ENCODE measurements at places on chromosomes 4 and X.

GRCh38 chrX:115616943-115617563 lies 56.1 kb downstream of the PLS3 start:
- DNase-seq = peak; percentile 81

- no peak for DNase-seq
Measured at GRCh38 chrX:130830599-130831346, 72.2 kb downstream of the ENOX2 start.

GRCh38 chrX:35104626-35105025 lies 162.0 kb downstream of the FAM47B start:
- no peak for DNase-seq

DNA sequence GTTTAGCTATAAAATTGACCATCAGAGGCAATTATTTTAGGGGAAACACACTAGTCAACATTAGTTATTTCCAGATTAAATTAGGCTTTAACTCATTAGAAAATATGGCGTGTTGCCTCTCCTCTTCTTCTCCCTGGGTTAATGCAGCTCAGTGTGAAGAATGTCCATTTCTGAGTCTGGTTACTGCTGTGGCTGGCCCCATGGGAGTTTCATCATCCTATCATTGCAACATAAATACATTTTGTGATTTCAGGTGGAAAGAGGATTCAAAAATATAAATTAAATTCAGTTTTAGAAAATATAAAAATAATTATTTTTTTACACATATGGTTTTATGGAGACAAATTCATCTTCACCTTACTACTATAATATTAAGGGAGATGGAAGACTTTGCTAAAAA lies 288.5 kb upstream of the ARSJ start:
- no peak for DNase-seq

DNA sequence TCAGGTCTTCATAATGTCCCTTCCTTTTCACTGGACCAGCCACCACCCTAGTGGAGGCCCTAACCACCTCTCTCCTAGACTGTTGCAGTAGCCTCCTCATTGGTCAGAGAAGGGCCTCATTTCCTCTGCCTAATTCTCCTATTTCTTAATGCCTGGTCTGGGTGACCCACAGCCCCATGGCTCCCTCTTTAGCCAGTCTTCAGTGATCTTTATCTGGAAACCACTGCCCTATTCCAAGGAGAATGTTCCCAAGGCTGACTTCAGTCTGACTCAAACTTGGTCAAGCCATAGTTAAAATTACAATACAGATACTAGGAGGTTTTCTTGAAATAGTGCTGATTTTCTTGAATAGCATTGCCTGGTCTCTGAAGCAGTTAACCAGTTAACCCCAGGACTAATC lies 53.6 kb upstream of the PRPS1 start:
- DNase-seq = no peak

DNA sequence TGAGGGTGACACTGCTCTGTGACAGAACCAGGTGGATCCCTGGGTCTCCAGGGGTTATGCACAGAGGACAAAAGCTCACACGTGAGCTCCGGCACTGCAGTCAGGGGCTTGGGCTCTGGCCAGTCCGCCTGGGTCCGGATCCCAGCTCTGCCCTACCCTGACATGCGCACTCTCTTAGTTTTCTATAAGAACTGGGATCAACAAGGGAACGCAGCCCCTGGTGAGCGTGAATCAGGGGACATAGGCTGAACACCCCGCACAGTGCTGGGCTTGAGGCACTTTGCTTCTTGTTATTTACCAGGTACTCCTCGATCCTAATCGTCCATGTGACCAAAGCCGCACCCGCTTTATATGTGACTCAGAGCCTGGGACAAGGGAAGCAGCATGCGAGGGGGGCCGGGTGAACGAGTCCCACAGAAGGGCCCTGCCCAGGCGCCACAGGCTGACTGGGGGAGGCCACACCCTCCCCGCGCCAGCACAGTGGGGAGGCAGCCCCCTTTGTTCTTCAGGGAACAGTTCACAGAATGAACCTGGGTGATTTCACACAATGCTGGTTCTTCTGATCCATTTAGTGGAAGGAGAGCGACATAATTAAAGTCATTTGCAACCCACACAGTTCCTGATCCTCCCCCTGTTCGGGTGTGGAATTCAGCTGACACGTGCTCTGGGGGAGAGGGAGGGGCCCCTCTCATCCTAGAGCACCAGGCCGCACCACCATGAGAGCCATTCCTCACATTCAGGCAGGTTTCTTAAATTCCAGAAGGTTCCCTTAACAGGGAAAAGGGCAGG lies 55.5 kb downstream of the WFS1 start:
- no peak for DNase-seq
